A549 treated with CpdA at 1 μM for 4 hours (cell line): ENCODE measurements at places on chromosomes 2 and 18. TPM values are rescaled to one million over a fixed set of nuclear protein-coding genes. Genes with fewer than 3 reads are reported as not detected.

The LMAN2L gene
- total RNA-seq, result 22.6 to 26.7 TPM (median 25.9 TPM) in 5 replicates

The TIGD1 gene
- total RNA-seq, result 4.6 to 5.1 TPM (median 4.9 TPM) in 5 replicates

The MYL1 gene
- total RNA-seq, result not detected in 5 replicates

The SDC1 gene
- 161 to 205 TPM (median 186 TPM) in 5 replicates for total RNA-seq

The LINC00305 gene
- total RNA-seq, result not detected in 5 replicates
